Hippocampal formation (tissue), 2 donors: ENCODE measurements at places on chromosomes 6 and 20.

DNA sequence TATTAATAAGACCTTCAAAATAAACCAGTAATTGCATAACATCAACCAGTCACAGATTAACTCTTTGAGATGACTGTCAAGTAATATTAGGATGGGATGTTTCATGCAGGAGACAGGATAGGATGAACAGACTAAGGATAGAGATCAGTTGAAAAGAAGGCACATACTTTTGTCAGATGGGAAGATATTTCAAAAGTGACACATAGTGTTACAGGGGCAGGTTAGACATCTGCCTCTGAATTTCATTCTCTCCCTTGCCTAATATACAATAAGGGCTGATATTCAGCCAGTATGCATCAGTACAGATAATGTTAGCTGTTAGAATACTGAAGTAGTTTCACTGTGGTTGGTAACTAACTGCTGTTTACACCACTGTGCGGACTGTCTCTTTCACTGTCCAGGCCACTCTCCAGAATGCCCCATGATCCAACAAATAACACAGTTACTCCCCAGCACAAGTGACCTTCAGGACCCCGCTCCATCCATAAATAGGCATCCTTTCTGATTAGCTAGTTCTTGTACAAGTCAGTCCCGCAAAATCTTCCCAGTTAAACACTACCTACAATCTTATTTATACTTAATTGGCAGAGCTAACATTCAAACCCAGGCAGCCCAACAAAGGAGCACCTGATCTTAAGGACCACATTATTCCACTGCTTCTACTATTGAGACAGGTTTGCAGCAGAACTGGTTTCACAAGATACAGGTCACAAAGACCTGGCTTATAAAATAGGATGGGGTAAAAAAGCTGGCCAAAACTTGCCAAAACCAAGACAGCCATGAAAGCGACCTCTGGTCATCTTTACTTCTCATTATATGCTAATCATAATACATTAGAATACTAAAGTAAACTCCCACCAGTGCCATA is 21.9 kb upstream of the PLN start:
- DNase-seq = no peak

- DNase-seq = no peak
These were observed 114.4 kb downstream of the PHACTR3 start for GRCh38 chr20:59718751-59719150.

GRCh38 chr6:6781172-6781872 is 192.8 kb downstream of the LY86 start:
- DNase-seq = no peak

- no peak for DNase-seq
These were observed 910.8 kb downstream of the C6orf118 start for GRCh38 chr6:164398647-164399046.

DNA sequence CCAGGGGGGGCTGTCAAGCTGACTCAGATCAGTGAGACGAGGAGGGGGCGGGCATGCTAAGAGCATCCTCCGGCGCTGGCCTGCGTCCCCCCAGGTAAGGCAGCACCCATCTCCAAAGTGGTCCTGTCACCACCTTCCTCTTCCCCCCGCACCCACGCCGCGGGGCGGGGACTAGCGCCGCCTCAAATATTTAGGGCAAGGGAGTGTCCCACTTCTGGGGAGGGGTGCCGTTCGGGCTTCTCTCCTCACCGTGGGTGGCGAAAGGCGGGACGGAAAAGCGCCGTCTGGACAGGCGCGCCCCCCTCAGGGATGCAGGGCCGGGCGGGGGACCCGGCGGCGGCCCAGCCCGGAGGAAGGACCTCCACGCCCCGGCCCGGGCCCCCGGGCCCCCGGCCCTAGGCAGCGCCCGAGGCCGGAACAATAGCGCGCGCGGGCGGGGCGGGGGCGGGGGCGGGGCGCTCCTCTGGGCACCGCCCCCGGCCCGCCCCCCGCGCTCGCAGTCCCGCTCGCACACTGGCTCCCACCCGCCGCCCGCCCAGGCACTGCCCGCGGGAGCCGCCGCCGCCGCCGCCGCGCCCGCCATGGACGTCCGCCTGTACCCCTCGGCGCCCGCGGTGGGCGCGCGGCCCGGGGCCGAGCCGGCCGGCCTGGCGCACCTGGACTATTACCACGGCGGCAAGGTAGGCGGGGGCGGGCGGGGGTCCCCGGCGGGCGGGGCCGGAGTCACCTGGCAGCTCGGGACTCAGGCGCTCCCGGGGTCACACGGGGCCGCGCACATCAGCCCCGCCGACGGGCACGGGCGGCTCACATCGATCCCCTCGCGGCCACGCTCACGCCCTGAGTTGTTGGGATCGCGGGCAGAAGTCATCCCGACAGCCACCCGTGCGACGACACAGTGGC is at the start of gene TOX2:
TOX2 (plus strand) TSS at position 542 of the 900 bp plus-strand sequence; CDS start at position 582, 40 bp downstream.
- no peak for DNase-seq

- no peak for DNase-seq
These were observed 642 bp downstream of the EEF1A2 start for GRCh38 chr20:63497946-63498935.

GRCh38 chr20:60986506-60987156 is 265.4 kb upstream of the CDH4 start:
- no peak for DNase-seq

DNA sequence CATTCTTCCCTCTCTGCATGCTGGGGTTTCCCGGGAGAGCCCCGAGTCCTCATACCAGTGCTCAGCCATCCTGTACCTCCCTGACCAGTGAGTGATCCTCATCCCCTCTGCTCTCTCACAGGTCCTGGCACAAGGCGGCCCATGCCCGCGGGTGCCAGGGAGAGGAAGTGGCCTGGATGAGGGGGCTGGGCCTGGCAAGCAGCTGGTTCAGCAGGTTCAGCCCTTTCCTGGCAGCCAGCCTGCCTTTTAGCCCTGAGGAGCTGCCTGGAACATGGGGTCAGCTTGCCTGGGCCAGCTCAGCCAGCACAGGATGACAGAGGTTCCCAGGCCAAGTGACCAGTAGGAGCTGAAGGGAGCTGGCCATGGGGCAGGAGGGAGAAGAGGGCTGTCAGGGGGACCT is 10.9 kb downstream of the MOCS1 start:
- DNase-seq = no peak

GRCh38 chr20:48603819-48604405 is 223.9 kb downstream of the PREX1 start:
- DNase-seq = no peak

GRCh38 chr6:4256969-4257368 is 121.6 kb upstream of the ECI2 start:
- no peak for DNase-seq

GRCh38 chr6:109058620-109059019 is 36.0 kb downstream of the SESN1 start:
- DNase-seq = no peak

GRCh38 chr6:139742671-139743070 is 368.2 kb upstream of the CITED2 start:
- no peak for DNase-seq

DNA sequence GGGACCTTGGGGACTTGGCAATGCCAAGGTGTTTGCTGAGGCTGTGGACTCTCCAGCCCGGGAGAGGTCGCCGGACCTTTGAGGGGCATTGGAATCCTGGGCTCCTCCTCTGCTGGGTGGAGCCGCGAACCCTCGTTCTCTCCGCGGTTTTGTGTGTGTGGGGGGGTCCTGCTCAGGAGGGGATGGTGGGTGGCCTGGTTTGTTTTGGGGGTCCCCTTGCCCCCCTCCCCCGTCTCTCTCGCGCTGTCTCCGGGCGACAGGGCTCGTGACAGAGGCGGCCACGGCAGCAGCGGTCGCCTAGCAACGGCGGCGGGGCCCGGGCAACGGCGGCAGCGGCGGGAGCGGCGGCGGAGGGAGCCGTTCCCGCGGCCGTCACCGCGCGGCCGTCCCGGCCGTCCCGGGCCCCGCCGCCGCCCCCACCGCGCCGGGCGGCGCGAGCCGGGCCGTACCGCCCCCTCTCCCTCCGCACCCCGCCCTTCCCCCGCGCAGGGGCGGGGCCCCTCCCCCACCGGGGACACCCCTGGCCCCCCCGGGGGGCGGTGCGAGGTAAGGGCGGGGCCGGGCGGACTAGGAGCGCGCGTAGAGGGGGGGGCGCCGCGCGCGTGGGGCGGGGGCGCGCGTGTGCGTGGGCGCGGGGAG is 7.8 kb downstream of the SYNGAP1 start:
- DNase-seq = peak; percentile 33

- no peak for DNase-seq
These were observed 5.2 kb downstream of the BCAS4 start for GRCh38 chr20:50799890-50800550.
